Stimulated activated CD4-positive, alpha-beta T cell treated with anti-CD3 and anti-CD28 coated beads, TNF-alpha, amount 100 ng/mL, for 4 hours (primary cell): ENCODE measurements at places on chromosomes 6 and 20.

DNA sequence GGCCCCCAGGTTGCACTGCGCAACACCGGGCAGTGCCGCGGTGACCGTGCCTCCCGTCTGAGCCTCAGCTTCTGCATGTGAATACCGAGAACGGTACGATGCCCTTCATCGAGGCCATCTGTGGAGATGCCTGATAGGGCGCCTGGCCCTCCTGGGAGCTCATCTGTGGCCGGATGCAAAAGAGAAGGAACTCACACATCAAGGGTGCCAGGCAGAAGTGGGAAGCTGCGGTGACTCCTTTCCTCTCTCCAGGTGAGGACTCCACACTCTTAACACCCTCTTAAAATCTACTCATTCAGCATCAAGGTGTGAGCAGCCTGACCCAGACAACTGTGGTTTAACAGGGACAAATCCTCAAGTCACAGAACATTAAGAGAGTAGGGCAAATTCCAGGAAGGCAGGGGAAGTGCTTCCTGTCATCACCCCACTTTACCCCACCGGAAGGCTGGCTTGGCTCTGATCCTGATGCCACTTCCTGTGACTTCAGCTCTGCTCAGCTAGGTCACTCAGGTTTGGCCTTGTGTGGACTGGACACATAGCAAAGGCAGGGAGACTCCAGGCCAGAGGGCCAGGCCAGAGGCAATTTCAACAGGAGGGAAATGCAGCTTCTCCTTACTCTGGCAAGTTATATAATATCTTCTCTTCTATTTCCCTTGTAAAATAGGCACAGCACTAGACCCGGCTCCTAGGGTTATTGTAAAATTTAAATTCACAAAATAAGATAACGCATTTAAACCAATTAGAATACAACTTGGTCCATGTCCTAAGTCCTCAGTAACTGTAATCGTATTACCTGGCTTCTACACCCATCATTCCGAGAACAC is 69.4 kb downstream of the CPNE5 start:
- no peak for DNase-seq

- no peak for DNase-seq
Observed at GRCh38 chr6:149250951-149251350, 66.6 kb upstream of the TAB2 start.

GRCh38 chr20:11807054-11808048 is 110.3 kb upstream of the BTBD3 start:
- DNase-seq = no peak

- no peak for DNase-seq
Observed at GRCh38 chr6:37988696-37989095, 169.2 kb downstream of the ZFAND3 start.

DNA sequence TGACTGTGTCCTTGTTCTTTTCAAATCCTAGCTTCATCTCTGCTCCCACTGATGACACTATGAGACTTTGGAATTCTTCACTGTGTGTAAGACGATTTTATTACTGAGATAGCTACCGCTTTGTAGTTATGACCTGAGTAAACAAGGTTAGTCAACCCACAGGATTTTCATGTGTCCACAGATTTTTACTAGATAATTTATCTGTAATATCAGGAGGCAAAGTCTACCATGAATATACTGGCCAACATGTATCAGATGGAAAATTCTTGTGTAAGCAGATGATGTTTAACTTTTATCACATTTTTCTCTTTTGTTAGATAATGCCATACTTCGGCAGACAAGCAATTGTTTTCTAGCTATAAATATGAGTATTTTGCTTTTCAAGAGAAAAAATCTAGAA is 119.8 kb downstream of the SGK1 start:
- DNase-seq = no peak

DNA sequence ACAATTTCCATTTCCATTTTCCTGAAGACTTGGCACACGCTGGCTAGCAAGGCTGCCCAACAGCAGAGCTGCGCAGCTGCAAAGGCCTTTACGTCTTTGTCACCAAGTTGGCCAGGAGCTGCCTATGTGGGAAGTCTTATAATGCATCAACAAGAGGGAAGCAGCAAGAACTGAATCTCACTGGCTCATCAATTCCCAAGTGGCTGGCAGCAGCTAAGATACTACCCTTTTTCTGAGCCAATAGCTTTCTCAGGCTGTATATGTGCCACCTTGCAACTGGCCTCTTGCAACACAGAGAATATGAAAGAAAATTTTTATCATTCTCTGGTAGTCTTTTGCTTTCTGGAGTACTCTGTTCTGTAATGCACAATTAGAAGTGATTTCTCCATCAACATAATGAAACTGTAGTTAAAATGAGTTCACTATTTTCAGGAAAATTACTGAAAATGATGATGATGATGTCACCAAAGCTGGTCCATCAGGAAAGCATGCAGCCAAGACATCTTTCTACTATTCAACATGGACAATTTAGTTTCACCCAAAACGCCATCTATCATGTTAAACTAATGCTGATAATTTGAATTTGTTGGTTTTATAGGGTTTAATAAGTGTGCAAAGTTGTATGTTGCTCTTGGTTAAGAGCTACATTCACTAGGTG is 97.3 kb upstream of the FOXA2 start:
- DNase-seq = no peak

- DNase-seq = no peak
Observed at GRCh38 chr6:36592221-36592655, 1.9 kb upstream of the SRSF3 start.

DNA sequence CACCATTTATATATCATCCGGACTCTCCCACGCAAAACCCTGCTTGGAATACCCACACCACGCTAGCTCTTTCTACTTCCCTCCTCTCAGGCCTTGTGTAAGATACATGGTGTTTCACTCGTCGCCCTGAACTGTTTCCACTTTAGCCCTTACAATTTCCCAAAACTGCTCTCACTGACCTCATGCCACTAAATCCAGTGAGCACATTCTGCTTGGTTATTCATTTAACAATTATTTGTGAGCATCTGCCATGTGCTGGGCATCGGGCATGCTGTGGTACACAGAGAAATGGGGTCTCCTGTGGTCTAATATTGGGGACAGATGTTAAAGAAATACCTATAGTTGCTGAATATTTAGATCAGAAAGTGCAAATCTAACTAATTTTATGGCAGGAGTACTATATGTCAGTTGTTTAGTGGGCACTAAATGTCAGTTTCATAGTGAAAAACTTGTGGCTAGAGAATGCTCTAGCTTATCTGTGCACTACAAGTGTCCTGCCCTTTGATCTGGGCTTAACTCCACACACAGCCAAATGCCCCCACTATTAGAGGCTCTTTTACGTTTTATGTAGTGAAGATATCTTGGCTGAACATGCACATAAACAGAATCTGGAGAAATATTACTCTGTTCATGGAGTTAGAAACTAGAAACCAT is 41.0 kb downstream of the PLEKHG1 start:
- no peak for DNase-seq

GRCh38 chr6:64160486-64160885 is 524.9 kb downstream of the PHF3 start:
- DNase-seq = no peak

DNA sequence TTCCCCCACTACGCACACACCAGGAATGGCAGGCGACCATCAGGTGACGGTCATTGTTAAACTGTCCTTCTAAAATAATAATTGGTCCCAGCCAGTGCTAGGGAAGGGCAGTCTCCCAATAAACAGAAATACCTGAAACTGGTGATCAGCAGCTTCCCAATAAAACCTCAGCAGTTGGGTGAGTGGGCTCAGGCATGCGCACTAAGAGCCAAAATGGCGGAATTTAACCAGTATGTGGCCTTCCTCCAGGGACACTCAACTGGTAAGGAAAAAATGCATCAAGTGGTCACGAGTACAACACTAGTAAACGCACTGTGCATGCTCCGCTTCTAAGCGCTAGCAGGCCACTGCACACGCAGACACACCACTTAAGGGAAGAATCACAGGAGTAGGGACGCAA is 34.8 kb downstream of the F13A1 start:
- no peak for DNase-seq

GRCh38 chr20:45904583-45905504 is 7.1 kb downstream of the PLTP start:
- no peak for DNase-seq

GRCh38 chr6:142387997-142388815 is 86.4 kb downstream of the ADGRG6 start:
- no peak for DNase-seq

DNA sequence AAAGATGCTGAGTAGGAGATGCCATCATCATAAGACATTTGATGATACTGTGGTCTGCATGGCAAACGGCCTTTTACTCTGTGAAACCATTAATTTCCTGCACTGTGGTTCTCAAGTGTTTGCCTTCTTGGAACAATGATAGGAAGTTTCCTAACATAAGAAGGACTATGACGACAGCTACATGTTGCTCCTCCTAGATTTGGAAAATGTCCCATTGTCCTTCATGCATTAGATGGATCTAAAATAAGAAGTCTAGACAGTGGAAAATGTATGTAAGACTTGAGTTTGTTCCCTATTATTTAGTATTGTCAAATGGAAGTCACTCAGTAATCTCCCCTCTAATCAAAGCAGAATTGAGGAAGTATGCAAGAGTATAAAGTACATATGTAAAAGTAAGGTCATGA is 98.5 kb upstream of the TMEM170B start:
- DNase-seq = no peak

GRCh38 chr6:101163611-101164010 is 229.9 kb upstream of the GRIK2 start:
- no peak for DNase-seq

DNA sequence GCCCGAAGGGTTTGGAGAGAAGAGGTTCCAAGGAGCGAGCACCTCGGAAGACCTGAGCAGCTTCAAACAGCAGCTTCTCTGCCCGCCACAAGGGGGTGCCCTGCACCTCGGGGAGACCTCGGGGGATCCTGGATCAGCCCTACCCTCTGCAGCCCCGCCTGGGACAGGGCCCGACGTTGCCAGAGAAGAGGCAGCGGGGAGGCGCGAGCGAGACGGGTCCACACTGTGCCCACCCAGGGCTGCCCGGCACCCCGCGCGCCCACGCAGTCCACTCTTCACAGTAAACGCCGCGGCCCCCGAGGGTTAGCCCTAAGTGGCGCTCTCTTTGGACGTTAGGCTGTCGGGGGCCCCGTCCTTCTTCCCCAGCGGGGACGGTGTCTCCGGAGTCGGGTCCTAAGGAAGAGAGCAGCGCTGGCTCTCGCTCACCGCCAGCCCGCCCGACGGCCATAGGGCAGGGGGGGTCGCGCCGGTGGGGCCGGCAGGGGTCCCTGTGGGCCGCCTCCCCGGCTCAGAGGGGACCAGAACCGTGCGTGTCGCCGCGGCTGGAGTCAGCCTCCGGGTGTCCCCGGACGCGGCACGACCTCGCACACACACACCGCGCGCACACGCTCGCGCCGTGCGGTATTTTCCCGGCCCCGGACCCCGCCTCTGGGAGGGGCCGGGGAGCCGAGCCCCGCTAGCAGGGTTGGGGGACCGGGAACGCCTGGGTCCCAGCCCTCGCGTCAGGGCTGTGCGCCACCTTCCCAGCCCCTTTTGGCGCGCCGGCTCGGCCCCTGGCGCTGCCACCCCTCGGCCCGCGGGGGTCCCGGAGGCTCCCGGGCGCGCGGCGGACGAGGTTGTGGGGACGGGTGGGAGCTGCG is 929 bp downstream of the CDH22 start:
- DNase-seq = peak; percentile 60

DNA sequence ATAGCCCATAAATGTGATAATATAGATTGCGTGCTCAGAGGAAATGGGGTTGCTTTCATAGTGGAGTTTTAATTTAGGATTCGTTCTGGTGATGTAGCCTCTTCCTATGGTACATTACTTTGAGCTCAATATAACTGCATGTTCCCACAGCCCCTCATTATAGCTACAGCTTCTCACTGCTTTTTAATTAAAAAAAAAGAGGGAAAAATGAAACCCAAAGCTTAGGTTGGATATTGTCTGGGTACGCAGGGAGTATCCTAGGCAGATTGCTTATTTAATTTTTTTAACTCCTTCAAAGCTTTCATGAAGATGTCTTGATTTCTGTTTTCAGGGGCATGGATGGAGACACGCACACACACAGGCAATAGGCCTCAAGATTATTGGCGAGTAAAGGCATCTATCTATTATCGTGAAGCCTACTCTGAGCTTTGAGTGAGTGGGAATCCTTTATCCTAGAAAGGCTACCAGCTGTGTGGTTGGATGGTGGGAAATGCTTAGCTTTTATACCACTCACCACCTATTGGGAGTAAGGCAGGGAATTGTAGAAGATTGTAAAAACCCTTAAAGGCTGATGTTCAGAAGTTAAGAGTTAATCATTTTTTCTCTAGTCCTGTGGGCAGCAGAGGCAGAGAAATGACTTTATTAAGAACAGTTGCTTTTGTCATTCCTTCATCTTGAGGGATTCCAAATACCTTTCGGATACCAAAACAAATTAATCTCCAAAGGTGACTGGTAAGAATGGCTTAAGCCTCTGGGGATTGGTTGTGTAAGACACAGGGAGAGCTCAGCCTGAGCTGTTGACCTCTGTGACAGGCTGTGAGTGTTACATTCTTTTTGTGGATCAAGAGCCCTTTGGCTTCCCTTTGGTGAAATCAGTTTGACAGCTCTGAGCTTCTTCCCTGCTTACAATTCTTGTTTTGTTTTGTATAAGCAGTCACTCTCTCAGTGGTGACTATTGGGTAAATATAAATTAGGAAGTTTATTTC is 33.4 kb downstream of the CTNNBL1 start:
- no peak for DNase-seq
